ENCODE measurements at places on chromosomes 5 and 9.

DNA sequence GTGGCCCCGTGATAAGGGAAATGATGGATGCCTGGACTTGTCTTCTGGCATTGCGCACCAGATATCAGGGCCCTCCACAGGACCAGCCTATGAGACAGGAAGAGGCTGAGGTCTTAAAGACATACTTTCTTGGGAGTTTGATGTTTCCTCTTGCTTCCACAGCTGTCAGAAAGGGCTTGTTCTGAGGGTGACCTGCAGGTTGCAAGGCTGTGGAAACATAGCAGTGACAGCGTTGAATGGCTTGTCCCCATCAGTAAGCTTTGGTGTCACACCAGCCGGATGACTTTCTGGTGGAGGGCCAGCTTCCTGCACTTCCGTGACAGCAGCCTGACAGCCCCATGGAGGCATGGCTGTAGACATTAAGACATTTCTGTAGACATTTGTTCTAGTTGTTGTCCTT lies 143.2 kb downstream of the C9orf152 start:
- no peak for DNase-seq

DNA sequence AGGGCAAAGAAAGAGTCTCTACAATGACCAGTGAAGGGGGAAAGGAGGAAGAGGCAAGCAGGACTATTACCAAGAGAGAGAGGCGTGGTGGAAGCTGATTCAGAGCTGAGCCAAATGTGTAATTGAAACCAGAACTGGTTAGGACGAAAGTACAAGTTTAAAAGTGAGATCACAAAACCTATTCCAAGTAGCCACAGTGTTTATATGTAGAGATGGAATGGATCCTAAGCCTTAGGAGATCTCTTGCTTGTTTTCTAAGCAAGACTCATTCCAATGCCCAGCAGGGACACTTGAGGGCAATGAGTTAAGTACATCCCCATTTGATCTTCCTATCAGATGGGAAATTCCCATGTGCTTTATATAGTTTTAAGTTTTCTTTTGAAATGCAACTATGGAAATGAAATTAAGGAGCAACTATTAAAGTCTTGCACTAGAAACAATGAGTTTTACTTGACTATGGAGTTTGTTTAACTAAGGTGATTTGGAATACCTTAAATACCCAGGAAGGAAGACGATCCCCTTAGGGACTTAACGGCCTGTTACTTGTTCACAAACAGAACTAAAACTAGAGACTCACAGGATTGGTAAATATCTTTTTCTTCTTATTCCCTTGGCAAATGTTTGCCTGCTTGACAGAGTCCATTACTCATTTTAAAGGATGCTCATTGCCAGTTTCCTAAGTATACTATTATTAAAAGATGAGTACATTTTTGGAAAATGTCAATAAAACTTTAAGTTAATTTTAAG lies 51.1 kb upstream of the SNX2 start:
- no peak for DNase-seq

DNA sequence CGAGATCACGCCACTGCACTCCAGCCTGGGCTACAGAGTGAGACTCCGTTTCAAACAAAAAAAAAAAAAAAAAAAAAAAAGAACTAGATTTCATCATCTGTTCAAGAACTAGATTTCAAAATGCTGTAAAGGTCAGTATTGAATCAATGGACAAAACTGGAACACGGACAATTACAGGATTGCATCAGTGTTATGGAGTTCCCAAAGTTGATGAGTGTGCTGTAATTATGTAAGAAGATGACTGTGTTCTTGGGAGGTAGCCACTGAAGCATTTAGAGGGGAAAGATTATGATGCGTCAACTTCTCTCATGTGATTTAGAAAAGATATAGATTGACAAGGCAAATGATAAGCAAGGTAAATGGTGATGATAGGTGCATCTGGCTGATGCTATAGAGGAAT lies 6.5 kb downstream of the FAM240B start:
- no peak for DNase-seq

- DNase-seq, result no peak
These were observed 95.4 kb upstream of the DAB2 start for GRCh38 chr5:39520232-39520572.

DNA sequence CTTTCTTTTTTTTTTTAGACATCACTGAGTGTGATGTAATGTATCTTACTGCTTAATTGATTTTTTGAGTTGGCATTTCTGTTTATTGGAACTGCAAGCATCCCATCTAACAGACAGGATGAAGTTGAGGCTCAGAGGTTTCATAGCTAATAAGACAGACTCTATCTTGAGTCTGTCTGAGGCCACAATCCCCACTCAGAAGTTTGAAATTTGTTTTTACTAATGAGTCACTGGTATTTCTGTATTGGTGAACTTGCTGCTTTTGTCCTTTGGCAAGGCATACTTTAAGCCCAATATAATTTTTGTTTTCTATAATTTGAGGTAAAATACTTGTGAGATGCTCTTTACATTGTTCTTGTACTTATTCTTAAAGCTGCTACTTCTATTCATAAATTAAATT lies 491.2 kb downstream of the PSAT1 start:
- no peak for DNase-seq

DNA sequence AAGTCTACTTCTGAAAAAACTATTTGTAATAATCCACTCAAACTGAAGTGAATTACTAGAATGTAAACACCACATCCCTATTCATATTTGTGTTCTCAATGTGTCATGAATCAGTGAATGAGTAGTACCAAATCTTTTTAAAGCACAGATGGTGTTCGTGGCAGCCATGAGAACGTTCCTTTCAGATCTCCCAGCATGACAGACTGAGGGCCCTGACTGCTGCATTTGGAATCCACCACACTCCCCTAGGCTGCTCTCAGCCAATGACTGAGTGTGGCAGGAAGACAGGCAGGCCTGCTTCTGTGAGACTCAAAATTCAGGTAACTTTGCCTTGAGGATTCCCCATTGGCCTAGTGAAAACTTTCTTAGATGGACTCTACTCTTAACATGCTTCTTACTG lies 10.9 kb upstream of the JMY start:
- no peak for DNase-seq

DNA sequence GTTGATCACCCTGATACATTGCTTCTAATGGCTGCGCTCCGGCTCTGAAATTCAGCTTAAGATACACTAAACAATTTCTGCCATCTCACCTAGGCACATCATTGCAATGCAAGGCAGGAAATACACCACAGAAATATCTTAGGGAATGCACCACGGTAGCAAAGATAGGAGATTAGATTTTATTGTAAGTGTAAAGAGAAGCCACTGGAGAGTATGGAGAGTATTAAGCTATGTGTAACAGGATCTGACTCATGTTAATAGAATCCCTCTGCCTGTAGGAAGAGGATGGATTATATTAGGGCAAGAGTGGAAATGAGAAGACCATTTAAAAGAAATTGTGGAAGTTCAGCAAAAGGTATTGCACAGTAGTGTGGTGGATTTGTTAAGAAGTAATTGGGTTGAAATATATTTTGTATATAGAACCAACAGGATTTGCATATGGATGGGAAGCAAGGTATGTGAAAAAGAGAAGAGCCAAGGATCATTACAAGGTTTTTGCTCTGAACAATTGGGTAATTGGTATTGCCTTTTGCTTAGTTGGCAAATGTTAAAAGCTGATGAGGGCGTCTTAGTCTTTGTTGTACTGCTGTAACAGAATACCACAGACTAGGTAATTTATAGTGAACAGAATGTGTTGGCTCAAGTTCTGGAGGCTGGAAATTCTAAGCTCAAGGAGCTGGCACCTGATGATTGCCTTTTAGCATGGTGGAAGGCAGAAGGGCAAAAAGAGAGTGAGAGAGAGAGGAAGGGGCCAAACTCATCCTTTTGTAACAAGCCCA lies 636.1 kb downstream of the PSAT1 start:
- no peak for DNase-seq

- DNase-seq, result no peak
These were observed 4.6 kb upstream of the ISL1 start for GRCh38 chr5:51378448-51379330.

DNA sequence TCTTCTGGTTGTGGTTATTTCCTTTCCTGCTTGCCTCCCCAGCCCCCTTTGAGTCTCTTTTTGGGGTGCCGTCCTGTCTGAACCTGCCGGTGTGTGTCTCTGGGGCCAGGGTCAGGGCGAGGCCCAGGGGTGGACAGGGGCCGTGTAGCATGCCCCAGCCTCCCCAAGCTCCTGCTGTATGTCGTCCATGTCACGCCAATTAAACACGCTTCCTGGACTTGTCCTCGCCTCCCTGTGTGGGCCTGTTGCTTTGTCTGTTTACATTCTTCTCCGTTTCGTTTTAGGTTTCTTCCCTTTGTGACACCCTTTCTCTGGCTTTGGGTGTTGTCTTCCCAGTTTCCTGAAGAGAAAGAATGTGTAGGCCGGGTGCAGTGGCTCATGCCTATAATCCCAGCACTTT lies 28.5 kb upstream of the HMCN2 start:
- DNase-seq, result no peak

GRCh38 chr9:109934857-109935215 lies 154.8 kb downstream of the PALM2AKAP2 start:
- DNase-seq, result no peak

DNA sequence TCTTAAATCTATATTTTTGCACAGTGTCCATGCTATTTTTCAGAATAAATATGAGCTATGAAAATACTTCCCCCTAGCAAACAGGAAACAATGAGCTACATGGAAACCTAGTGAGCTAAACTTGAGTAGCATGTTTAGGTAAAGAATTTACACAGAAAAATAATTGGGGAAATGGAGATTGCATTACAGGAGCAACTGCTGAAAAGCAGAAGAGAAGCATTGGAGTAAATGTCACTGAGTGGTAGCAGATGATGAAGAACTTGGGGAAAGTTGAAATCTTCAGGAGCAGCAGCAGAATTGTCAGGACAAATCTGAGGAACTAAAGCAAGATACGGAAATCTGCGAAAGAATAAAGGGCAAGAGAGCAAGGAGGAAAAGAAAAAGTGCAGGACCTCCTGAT lies 610.3 kb downstream of the TLE1 start:
- no peak for DNase-seq

DNA sequence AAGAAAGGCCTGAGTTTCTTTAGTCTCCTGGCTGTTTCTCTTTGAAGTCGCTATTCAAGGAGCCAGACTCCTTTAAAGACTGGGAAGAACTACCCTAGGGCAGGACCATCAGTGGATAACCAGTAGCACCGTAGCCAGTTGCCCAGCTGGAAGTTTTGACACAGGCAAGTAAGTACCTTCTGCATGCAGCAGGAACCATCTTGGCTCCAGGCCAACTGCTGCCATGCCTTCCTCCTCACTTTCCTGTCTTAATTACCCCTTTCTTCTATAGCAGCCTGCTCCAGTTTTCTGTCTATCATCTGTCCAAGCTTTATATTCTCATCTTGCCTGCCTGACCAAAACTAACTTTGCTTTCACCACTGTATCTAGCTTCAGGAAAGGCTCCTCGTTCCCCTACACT lies 149.7 kb upstream of the SV2C start:
- peak; percentile 12 for DNase-seq

DNA sequence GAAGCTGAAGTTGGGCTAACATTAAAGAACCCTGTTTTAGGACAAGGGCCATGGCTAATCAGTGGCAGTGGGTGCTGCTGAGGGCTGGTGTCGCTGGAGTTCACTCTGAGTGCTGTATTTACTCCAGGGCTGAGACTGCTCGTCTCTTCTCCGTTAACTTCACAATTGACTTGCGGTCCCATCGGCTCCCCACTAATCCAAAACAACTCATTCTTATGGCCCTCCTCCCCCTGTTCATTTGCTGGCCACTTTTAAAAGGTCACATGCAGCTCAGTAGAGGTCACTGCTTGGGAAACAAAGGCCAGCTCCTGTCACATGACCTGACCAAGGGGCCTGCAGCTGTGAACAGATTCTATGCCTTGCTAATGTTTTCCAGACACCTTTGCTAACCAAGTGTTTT lies 38.4 kb downstream of the PTCH1 start:
- DNase-seq, result no peak

GRCh38 chr5:141742866-141743851 lies 61.1 kb upstream of the ARAP3 start:
- no peak for DNase-seq

DNA sequence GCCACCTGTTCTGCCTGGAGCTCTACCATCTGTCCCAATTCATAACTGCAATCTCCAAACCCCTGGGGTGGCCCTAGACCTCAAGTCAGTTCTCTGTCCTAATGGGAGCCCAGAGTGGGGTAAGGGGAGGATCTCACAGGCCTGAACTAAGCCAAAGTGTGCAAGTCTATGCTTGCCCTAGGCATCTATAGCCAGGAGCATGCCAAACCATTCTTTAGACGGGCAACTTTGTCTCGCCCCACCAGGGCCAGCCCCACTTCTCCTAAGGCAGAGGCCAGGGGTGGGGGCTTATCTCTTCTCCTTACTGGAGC lies 3.3 kb downstream of the ACSL6 start:
- no peak for DNase-seq

DNA sequence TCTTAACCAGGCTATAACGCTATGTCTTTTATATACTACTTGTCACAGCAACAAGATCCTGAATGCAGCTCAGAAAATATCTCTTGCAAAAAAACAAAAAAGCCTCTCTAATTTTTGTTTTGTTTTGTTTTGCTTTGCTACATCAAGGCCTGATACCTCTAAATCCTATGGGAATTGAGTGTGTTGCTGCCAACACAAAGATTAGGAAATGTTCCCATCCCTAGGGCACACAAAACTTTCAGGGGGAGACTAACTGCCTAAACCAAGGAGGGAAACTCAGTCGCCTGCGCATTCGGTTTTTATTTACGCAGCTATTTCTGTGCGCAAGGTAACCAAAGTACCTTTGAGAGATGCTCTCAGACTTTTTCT lies 1.7 kb downstream of the SSBP2 start:
- no peak for DNase-seq

DNA sequence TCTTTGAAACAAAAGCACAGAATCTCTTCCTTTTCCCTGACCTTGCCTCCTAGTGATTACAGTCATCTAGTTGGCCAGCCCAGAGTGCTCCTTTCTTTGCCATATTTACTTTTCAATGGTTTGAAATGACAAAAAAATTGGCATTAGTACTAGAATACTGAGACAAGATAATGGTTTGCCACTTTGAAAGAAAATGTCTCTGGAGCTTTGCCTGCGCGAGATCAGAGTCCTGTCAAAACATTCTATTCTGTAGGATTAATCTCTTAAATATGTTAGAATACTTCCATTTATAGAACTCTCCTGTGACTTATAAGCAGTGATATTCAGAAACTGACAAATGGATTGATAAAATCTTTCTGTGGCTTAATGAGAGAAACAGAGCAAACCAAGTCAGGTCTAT lies 484.0 kb upstream of the IZUMO3 start:
- DNase-seq, result no peak

DNA sequence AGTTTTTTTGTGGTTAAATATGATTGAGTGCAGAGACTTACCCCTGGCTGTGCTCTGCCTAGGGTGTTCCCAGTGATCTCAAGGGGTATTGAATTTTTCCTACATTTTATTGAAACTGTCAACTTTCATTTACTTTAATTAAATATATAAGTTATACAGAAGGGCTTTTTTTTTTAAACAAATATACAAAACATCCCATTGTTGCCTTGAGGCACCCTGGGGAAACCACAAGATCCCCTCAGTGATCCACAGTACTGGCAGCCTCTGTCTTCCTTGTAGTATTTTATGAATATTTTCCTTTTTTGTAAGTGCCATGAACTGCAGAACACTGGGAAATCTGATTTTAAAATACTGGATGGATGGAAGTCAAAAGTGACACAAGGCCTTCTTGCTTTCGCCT lies 123.7 kb downstream of the TLE1 start:
- DNase-seq, result no peak

- DNase-seq, result peak; percentile 30
These were observed 1082.9 kb upstream of the SEMA6A start for GRCh38 chr5:117657541-117657940.

All from DMS 273 treated with DMSO at 0.1 percent for 48 hours (cell line).